ELR (cell line): ENCODE measurements at places on chromosomes 2 and 18.

- DNase-seq: no peak
Measured at GRCh38 chr18:54713386-54713785, 114.9 kb upstream of the RAB27B start.

GRCh38 chr2:101349893-101350662 is 37.2 kb downstream of the CREG2 start:
- peak; percentile 64 for DNase-seq

DNA sequence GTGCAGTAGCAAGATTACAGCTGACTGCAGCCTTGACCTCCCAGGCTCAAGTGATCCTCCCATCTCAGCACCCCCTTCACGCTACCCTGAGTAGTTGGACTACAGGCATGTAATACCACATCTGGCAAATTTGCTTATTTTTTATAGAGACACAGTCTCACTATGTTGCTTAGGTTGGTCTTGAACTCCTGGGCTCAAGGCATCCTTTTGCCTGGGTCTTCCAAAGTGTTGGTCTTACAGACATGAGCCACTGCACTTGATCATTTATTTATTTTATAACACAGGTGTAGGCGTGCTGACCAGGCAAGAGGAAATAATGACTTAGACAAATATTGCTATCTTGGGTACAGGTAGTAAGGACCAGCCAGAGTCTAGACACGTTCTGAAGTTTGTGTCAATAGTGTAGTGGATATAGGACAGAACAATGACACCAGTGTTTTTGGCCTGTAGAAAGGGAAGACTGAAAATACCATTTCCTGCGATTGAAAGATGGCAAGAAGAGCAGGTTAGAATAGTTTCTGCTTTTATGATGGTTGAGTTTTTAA is 71.0 kb upstream of the THUMPD2 start:
- DNase-seq: no peak

DNA sequence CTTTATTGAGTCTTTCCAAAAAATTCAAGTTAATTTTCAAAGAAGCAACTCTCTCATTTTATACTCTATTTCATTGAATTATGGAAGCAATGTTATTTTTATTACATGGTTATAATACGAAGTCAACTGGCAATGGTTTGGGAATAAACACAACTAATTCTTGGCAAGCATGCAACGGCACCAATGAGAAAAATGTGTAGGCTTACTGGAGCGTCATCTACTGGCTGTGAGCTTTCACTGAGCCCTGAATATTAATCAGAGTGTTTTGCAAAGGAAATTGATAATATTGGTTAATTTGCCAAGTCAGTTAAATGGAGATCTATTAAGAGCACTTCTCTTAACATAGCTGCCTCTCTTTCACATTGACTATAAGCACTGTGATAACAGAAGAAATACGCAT is 163.9 kb downstream of the IKZF2 start:
- no peak for DNase-seq

DNA sequence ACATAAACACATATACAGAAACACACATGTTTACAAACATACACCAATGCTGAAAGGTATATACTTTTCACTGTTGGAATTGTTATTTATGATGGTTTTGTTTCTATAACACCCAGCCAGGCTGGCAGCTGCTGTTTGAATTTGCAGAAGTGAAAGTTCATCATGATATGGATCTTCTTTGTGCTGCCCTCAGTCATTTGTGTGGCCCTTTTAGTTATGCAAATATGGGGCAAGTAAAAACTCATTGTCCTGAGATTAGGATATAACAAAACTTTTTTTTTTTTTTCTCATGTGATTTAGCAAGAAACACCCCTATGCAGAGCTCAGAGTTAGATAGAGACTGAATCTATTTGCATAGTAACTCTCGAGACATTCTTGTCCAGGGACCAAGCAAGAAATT is 714.1 kb downstream of the KCNJ3 start:
- DNase-seq: no peak

GRCh38 chr18:56569416-56569815 is 69.0 kb downstream of the TXNL1 start:
- no peak for DNase-seq
